DMS53 (cell line): ENCODE measurements at places on chromosomes 13 and 19.

GRCh38 chr19:11200015-11200574, 2.8 kb upstream of the KANK2 start:
- DNase-seq: no peak

- DNase-seq: peak; percentile 57
These were observed 31.9 kb upstream of the ZNF83 start for GRCh38 chr19:52670046-52670445.

DNA sequence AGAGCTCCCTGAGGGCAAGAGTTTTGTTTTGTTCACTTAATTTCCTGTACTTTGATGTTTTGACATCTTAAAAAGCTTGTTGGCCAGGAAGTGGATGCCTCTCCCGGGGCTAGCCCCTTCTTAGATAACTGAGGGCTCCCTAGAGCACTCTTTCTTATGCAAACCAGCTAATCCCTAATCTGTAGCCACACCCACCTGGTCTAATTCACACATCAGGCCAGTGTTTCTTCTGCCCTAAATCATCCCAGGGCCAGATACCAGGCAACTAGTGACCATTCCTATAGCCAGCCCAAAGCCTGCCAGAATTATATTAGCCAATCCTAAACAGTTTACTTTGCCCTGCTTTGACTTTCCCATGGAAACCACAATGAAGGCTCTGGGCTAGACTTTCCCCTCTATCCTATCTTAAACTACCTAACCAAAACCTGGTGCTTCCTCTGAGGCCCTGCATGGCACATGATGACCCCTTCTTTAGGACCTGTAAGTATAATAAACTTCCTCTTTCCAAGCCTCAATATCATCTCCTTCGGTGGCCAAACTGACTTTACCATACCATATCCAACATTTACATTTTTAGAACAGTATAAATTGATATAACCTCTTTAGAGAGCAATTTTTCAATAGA, 24.8 kb downstream of the WBP4 start:
- no peak for DNase-seq

GRCh38 chr19:1365319-1366269, 18.1 kb upstream of the NDUFS7 start:
- DNase-seq: no peak

DNA sequence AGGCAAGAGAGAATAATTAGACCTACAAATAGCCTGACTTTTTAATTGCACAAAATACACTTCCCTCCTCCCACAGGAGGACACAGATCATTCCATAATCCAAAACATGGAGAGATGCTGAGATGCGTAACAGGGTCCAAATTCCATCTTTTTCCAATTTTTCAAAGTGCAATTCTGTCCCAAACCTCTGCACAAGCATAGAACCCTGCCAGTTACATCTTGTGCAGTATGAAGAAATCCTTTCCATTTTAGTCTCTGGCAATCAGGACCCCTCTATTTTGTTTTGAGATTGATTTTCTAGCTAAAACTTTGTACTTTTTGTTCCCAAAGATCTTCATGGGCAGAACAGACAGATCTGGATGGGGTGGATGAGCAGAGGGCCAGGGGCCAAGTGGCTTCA, 209.2 kb downstream of the B3GLCT start:
- no peak for DNase-seq

DNA sequence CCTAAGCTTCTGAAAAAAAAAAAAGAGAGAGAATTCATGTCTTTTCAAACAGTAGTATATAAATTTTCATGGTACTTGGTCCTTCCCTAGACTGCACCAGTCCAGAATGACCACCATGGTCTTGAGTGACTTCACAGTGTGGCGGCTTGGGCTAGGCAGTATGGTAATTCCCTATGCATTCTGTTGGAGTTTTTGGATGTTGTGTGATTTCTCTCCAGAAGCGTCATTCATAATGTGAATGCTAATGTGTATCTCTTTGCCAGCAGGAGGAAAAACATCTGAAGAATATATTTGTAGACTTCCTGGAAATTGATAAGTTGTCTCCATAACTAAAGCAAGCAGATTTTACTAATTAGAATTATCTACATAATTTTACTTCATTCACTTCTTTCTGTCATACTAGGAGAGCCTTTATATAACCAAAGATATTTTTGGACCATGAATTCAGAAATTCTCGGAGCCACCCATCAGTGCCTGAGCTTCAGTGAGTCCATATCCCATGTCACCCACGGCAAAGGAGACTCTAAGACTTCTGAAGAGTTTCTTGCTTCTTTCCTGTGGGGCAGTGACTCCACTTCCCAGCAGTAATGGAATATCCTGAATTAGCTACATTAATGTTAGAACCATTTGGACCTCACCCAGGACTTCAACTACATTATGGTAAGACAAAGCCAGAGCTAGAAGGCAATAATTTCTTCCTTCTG, 8.4 kb downstream of the STARD13 start:
- DNase-seq: no peak

- DNase-seq: no peak
These were observed 201.2 kb upstream of the UBL3 start for GRCh38 chr13:30051531-30052060.

GRCh38 chr19:1655131-1655981, 2.9 kb upstream of the TCF3 start:
- no peak for DNase-seq

DNA sequence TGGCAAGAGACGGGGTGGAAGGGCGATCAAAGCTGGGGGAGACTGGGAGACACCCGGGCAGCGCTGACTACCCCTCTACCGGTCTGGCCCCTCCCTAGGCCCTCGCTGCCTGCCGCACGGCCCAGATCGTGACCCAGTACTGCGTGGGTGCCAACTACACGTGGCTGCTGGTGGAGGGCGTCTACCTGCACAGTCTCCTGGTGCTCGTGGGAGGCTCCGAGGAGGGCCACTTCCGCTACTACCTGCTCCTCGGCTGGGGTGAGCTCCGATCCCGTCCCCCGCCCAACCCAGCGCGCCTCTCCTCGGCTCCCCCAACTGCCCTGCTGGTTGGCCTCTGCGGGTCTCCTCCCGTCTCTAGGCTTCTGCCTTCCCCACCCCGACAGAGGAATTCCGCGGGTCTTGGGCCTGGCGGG, 8.8 kb downstream of the GIPR start:
- DNase-seq: peak; percentile 75

GRCh38 chr13:57666131-57666953, 34.8 kb downstream of the PCDH17 start:
- no peak for DNase-seq

DNA sequence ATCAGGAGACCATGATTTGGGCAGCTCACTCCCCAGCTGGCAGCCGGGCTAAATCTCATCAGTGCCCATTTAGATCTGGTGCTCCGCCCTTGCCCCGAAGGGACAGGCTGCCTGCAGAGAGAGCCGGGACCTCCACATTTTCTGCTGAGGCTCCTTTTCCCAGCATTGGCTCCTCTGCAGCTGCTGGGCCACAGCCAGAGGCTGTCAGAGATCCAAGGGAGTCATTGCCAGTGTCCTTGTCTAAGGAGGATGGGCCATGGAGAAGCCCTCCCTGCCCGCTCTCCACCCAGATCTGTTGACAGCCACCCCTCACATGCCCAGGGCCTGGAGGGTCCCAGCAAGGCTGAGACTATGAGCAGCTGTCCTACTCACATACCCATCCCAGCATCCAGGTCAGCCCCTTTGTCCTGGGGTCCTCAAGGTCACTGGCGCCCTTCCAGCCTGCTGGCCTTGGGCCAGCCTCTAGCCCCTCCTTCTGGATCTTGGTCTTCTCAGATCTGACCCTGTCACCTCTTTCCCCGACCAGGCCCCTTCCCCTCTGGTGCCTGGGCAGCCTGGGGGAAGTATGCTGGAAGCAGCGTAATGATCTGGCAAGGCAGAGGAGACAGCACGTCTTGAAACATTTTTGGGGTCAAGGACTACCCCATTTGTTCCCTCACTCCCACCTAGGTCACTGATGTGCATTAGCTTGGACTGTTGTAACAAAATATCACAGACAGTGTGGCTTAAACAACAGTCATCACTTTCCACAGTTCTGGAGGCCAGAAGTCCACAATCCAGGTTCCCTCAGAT, 7.9 kb downstream of the PIN1 start:
- no peak for DNase-seq

DNA sequence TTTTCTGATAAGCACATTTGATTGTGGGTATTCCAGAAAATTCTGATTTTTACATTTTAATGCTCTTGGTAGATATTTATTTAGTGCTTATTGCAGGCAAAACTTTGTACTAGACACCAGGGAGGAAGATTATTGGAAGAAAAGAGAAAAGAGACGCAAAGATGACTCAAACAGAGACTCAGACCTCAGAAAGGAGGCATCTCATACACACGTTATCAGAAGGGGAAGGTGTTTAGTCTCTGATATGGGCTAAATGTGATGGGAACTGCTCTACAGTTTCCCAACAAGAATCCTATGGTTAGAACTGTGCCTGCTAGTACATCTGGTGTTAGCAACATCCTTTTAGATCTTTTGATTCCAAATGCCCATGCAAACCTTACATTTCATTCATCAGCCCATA, 245.6 kb downstream of the KLF5 start:
- no peak for DNase-seq

DNA sequence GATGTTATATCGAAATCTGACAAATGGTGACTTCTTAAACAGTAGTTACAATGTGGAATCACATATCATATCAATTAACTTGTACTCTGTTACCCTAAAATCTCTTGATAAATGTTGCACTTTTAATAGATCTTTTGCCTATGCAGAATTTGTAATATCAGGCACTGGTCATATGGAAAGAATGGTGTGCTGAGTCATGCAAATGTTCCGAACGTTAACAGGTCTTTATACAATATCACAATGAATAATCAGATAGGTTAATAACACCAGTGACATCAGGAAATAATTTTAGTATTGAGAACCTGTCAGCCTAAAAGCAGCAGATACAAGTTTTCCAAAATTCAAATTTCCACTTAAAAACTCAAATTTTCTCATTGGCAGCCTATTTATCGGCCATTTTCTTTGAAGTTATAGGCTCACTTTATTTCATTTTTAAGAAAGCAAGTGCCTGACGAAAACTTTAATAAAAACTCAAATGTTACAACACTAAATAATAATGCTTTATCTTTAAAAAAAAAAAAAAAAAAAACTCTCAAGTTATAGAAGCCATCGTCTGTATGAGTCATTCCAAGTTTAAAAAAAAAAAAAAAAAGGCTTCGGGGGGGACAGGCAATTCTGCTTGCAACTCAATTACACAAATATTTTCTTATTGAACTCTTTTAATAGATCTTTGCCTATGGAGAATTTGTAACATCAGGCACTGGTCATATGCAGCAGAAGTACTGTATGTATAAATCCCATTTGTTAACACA, 180.9 kb downstream of the DIAPH3 start:
- no peak for DNase-seq

DNA sequence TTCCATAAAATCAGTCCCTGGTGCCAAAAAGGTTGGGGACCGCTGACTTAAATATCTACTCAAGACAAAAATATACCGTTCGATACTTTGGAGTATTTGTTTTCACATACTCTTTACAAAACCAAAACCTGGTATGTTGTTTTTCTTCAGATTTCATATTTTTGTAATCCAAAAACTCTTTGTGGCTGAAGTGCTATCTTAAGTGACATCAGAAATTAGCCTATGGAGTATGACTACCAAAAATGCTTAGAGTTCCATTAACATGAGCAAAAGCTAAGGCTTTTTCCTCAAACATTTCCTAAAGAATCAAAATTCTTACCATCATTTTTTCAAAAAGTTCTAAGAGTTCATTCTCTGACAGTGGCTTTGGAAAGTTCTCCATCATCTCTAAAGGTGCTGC, 52.0 kb downstream of the DIAPH3 start:
- no peak for DNase-seq

DNA sequence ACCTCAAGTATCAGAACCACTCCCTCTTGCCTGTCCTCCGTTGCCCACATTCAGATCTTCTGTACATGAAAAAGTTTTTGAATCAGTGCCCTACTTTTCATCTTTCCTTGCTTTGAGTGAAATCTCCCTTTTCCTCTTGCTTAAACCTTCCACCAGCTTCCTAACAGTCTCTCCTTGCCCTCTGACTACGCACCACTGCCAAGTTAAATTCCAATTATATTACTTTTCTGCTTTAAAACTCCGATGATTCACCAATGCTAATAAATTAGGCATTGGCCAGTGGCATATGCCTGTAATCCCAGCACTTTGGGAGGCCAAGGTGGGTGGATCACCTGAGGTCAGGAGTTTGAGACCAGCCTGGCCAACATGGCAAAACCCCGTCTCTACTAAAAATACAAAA, 30.7 kb upstream of the RFXAP start:
- DNase-seq: no peak

GRCh38 chr13:43360892-43361610, 337.7 kb downstream of the DNAJC15 start:
- no peak for DNase-seq

DNA sequence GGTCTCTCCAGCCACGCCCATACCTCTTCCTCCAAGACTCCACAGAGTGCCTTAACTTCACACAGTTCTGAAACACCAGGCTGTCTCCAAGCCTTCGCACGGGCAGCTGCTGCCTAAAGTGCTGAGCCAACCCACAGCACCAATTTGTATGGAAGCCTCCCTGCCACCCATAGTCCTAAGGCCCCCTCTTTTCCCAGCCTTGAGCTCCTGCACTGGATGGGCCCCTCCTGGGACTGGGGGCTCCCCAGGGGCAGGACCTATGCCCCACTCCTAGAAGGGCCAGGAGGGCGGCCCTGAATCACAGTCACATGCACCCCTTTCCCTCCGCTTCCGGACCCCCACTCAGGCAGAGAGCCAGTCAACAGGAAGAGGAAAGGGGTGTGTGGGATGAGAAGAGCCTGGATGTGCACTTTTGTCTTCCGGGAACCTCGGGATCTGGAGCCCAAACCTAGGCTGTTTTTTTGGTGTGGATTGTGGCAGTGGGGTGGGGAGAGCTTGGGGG, 5.1 kb upstream of the FCER2 start:
- DNase-seq: no peak

DNA sequence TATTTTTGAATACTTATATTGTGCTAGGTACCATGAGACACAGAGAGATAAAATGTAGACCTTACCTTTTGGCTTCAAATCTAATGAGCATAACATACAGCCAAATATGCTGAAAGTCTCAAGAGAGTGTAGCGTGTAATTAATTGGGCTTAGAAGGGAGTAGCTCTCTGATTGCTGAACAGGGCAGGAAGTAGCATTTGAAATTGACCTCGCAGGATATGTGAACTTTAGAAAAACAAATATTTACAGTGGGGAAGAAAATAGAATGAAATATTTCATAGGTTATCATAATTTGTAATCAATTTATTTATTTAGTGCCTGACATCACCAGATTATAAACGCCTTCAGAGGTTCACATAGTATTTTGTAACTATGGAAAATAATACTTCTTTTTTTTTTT, 327.1 kb downstream of the RFC3 start:
- DNase-seq: peak; percentile 33

DNA sequence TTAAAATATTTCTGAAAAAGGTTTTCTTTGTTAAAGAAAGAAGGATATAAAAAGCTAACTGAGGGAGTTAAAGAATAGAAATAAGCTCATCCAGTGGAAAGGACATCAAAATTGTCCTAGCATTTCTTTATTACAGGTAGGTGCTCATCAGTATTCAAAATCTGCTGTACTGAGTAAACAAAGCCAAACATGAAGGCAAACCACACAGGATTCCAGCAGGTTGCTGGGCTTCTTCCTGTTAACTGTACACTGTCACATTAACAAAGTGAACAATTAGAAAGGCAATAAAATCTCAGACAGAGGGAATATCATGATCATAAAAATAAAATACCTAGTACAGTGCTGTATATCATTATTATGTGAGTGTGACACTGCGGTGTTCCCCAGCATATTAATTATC, 1541.0 kb downstream of the SLITRK5 start:
- DNase-seq: peak; percentile 17

GRCh38 chr19:35919306-35919705, 11.2 kb upstream of the TYROBP start:
- no peak for DNase-seq

- DNase-seq: no peak
These were observed 3.6 kb upstream of the MIER2 start for GRCh38 chr19:347946-348861.

GRCh38 chr13:97310809-97311436, 88.8 kb downstream of the MBNL2 start:
- peak; percentile 4 for DNase-seq
